Stimulated activated CD4-positive, alpha-beta T cell treated with anti-CD3 and anti-CD28 coated beads, Interleukin-15, amount 100 ng/mL, for 48 hours (primary cell): ENCODE measurements at places on chromosomes 5 and 9.

DNA sequence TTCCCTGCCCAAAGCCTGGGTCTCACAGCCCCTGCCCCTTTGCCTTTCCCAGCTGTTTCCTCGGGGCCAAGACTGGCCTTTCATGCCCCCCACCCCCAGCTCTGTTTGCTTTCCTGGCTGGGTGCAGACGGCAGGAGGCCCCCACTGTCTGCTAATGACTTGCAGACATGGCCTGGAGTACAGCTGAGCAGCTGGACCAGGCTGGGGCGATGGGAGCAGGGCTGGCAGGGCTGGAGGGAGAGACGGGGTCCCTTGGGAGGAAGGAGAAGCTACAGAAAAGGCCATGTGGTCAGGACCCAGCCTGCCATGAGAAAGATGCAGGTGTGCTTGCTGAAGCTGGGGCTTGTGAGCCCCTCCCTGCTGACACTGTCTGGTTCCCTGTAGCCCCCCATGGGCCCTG, 28.3 kb upstream of the GFPT2 start:
- no peak for DNase-seq

DNA sequence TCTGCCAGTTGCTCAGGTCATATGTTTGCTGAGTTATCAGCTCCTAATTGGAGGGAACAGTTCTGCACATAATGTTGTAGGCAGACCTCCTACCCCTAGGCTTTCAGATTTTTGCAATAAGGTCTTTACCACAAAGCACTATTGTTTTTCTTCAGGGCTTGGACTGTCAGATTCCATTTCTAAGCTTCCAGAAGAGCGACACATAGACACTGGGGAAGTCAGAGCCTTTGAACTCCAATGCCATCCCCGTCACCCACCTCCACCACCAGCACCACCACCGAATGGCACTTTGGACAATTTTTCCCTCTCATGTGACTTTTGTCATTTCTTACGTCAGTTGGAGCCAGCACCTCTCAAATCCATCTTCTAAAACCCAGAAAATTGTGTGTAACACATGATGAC, 28.3 kb upstream of the SPRY4 start:
- DNase-seq = no peak

GRCh38 chr5:67971223-67971830, 244.2 kb upstream of the PIK3R1 start:
- no peak for DNase-seq

DNA sequence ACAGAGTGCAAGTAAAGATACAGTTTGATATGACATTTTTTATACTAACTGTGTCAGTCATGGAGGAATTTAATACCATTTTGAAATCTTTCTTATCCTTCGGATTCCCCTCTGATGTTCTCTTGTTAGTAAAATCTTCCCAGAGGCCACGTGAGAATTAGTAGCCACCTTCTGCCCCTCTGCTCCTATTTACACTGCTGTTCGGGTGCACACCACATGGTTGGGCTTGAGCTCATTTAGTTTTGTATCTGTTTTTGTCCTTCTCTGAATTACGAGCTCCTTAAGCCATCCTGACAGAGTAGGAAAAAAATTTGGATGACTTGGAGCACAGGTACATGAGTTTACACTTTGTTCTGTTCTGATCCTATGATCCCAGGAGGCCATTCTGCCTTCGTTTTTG, 109.7 kb downstream of the SV2C start:
- no peak for DNase-seq

DNA sequence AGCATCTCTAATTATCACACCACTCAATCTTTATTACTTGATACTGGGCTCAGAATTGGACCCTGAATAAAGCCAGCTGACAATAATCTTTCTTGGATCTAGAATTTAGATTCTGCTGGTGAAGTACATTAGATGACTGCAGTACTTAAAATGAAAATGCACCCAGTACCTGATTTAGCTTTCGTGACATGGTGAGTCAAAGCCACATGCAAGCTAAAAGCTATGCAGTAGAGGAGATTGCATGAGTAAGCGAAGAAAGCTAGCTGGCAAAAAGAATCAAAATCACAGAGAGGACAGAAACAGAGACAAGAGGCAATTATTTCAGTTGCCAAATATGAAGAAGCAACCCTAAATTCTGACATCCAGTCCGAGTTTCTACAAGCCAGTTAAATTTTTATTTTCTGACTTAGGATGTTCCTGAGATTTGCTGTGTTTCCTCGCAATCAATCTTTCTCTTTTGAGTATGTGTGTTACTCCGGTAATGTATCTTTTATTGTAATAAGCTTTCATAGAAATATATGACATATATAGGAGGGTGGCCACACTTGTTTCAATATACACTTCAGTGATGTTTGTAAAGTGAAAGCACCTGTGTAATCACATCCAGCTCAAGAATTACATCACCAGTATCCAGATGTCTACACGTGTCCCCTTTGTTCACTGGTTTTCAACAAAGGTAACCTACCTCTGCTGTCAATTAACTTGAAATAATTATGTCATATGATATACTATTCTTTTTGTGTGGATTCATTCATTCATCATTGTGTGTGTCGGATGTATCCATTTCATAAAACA, 101.7 kb downstream of the CDH18 start:
- no peak for DNase-seq

DNA sequence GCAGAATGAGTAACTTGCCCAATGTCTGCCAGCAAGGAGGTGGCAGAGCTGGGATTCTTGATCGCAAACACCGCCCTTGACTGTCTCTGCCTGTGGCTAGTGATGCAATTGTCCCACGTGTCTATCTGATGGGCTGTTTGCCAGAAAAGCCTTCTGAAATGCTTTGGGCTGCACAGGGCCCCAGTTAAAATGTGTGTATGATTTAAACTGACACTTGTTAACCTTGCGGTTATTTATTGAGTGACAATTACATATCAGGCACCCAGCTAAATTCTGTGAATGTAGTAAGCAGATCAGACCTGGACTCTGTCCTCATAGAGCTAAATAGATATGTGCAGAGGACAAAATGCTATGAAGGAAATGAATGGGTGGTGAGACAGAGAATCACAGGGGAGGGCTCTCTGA, 11.6 kb upstream of the IL12B start:
- no peak for DNase-seq

DNA sequence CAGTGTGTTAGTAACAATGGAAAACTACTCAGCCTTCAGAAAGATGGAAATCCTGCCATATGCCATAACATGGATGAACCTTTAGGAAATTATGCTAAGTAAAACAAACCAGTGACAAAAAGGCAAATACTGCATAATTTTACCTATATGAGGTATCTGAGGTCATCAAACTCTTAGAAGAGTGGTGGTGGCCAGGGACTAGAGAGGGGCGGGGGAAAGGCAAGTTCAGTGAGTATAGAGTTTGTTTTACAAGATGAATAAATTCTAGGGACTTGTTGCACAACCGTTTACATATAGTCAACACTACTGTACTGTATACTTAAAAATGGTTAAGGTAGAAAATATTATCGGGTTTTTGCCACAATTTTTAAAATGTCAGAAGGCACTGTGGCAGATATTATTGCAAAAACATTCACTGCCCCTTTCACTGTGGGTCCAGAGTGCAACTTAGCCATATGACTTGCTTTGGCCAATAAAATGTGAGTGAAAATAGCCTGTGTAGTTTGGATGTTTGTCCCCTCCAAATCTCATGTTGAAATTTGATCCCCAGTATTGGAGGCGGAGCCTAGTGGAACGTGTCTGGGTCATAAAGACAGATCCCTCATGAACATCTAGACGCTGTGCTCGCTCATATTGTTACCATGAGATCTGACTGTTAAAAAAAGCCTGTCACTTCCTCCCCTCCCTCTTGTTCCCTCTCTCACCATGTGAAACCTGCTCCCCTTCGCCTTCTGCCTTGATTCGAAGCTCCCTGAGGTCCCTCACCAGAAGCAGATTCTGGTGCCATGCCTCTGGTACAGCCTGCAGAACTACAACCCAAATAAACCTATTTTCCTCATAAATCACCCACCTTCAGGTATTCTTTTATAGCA, 9.5 kb downstream of the ZNF367 start:
- DNase-seq = no peak

- no peak for DNase-seq
Measured at GRCh38 chr5:113230711-113231652, 203.8 kb downstream of the TSSK1B start.

DNA sequence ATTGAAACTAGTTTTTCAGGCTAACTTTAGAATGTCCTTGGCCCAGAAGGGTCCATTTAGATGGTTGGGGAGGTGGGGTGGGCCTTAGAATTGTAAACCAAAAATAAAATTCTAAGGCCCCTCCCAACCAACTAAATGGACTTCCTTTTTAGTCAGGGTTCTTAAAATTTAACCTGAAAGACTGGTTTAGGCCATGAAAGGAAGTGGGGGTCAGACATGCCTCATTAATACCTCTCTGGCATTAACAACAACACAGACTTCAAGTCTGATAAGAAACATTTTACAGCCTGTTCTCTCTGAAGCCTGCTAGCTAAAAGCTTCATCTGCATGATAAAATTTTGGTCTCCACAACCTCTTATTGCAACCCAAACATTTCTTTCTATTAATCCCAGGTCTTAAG, 65.5 kb upstream of the TNC start:
- no peak for DNase-seq

DNA sequence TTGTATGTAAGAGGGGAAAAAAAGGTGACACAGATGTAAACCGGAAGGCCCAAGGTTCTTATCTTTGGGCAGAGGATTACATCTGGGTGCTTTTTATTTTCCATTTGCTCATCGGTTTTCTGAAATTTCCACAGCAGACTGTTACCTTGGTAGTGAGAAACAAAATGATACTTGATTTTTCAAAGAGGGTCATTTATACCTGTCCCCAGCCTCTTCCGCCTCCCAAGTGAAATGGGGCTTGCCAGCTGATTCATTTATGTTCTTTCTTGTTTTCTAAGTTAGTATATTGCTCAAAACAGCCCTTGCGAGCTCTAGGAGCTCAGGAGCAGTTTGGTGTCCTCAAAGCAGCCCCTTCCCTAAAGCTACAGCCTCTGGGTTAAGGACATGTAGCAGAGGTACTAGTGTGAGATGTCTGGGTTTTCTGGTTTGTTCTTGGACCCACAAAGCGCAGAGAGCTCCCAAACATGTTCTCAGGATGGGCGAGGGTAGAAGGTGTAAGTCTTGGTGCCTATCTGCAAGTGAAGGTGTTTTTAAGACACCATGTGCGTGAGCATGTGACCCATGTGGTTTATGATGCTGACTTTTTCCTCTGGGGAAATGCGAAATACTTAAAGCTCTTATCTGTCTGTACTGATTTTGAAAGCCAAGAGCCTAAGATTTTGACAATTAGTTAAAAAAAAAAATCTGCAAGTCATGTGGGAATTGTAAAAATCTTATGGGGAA, 38.3 kb downstream of the DAPK1 start:
- peak; percentile 33 for DNase-seq

DNA sequence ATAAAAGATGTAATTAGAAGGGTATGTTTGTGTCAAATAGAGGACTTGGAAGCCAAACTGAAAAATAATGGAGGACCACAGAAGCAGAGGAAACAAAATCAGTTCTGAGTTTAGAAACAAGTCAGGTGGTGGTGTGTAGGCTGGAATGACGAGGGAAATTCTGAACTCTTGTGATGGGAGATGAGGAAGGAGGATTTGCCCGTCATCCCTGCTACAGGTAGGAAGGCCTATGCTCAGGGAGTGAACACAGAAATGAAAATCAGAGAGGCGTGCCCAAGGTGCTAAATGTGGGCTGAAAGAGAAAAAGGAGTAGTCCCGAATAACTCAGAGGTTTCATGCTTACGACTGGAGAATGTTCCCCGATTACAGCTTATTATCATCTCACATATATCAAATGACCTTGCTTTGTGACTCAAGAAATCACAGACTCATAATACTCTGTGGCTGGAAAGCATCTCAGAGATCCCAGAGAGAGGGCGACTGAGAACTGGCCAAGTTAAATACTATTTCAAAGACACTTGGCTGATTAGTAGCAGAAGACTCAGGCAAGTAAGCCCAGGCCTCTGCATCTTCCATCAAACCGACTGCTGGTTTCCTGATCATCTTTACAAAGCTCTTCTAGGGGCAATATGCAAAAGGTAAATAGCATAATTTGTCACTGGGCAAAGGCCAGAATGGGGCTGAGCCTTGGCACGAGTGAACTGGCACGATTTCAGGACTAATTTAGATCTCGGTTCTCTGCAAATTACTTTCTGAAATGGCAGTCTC, 126.0 kb downstream of the SUSD1 start:
- DNase-seq = no peak

- DNase-seq = no peak
Measured at GRCh38 chr9:105639936-105640335, 22.3 kb upstream of the TAL2 start.

DNA sequence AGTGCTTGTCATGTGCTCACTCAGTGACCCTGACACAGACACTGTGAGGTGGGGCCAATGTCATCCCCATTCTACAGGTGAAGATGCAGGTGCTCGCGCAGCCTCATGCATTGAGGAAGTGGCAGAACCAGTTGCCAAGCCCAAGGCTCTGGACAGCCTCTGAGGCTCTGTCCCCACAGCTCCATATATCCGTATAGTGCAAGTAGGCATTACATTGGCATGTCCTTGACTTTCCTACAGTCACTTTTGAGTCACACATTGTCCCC, 58.8 kb upstream of the ANGPTL2 start:
- no peak for DNase-seq
